Fibroblast of mammary gland (primary cell): ENCODE measurements at places on chromosomes 12 and 14.

- peak; percentile 18 for DNase-seq
Measured at GRCh38 chr12:7695566-7696197, at the start of gene GDF3. GDF3 (minus strand) TSS chr12:7695775; CDS start chr12:7695728, 47 bp downstream.

GRCh38 chr14:46259536-46259935 is 392.0 kb downstream of the RPL10L start:
- DNase-seq, result no peak

DNA sequence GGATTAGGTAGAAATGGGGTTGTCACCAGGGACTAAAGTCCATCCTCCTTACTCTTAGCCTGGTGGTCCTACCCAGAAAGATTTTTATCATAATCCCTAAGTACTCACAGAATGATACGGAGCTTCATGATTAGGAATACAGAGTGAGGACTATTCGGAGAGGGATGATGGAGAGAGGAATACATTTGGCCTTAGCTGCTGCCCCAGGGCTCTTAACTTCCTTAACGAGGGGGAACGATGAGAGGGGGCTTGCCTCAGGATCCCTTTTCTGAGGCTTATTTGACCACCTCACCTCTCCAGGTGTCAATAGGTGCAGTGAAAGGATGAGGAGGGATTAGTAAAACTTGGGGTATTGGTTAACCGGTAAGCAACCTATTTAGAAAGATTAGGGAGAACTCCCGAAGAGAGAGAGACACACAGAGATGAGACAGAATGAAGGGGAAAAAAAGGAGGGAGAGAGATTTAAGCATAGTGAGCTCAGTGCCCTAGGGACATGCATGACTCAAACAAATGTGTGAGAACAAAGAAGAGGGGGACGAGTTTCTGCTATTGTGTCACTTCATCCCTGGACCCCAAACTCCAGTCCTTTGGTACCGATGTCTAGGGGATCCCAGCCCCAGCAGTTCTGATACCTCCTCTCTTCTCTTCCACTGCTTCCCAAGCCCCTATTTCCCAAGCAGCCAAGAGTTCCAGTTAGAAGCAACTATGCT is 1.1 kb downstream of the NFE2 start:
- DNase-seq, result peak; percentile 67

DNA sequence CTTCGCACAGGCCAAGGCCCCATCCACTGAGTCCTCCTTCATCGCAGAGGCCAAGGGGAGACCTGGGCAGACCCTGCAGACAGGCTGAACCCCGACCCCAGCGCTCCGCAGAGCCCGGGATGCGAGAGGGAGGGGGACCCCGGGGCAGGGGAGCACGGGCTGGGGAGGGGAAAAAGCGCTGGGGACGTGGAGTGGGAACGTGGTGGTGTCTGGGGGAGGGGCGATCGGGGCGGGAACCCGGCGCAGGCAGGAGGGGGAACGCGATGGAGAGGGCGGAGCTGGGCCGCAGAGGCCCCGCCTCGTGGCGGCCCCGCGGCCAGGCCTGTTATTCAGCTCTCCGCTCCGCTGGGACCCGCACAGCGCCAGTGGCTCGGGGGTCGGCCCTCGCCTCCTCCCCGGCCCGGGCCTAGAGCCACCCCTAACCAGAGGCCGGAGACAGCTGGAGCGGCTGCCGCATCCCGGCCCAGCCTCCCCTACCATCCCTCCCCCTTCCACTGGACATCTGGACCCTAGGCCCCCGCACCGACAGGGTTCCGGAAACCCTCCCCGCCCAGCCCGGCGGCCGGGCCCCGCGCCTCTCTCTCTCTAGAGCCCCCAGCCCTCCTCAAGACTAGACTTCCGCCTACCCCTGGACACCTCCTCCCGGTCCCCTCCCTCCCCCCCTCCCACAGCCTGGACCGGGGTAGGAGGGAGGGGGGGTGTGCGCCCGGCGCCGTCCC is at the start of gene ARHGEF25:
TSS of gene ARHGEF25 (plus strand) at position 328 of the 719 bp plus-strand sequence. CDS start 460 bp downstream, outside the sequence.
- peak; percentile 36 for DNase-seq

- DNase-seq, result no peak
Measured at GRCh38 chr12:30126944-30127343, 343.2 kb upstream of the TMTC1 start.

DNA sequence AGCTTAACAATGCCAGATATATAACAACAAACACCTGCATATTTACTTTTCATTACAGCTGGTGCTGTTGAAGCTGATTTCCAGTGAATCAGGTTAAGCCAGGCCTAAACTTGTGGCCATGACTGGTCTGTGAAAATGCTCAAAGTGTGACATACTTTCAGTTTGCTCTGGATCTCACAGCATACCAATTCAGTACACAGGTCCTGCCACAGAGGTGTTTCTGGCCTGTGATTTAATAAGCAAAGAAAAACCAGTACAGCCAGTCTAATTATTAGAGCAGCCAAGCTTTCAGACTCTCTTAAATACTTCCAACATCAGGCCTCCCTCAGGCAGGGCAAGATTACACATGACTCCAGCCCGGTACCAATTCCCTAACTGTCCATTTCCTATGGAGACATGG is 27.4 kb upstream of the TMCC3 start:
- no peak for DNase-seq
